NCI-H1417 treated with DMSO at 0.1 percent for 48 hours (cell line): ENCODE measurements at places on chromosomes 3 and 15.

DNA sequence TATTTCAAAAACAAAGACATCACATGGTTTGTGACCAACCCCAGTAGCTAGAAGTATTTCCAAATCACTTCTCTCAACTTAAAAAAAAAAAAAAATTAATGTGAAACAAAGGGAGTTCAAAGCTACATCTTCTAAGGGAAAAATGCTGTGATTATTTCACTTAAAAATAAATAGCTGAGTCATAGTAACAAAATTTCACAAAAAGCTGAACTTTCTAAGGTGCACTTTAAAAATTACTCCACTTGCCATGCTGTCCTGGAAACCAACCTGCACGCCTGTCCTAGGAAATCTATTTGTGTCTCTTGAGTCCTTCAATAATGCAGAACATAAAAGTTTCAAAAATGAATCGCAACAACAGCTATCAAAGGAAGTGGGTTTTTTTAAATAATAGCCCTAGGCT, 1.8 kb downstream of the ACAP2 start:
- no peak for DNase-seq

DNA sequence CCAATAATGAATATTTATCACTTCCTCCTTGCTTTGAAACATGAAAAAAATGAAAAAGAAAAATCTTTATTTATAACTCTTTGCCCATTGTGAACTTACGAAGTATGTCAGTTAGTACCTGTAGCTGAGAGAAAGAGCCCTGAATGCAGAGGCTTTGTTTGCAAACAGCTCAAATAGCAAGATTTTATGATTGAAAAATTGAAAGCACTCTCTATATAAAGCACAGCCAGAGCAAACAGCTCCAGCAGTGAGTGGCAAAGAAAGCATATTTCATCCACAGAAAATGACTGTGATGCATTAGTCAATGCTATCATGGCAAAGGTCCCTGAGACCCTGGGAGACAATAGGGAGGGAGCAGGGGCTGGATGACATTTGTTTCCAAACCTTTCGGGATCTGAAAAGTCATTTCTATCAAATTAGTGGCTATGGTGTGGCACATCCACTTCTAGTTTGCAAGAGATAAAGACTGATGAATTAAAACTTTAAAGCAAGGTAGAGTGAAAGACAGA, 576.1 kb downstream of the OTOL1 start:
- DNase-seq = peak; percentile 8

DNA sequence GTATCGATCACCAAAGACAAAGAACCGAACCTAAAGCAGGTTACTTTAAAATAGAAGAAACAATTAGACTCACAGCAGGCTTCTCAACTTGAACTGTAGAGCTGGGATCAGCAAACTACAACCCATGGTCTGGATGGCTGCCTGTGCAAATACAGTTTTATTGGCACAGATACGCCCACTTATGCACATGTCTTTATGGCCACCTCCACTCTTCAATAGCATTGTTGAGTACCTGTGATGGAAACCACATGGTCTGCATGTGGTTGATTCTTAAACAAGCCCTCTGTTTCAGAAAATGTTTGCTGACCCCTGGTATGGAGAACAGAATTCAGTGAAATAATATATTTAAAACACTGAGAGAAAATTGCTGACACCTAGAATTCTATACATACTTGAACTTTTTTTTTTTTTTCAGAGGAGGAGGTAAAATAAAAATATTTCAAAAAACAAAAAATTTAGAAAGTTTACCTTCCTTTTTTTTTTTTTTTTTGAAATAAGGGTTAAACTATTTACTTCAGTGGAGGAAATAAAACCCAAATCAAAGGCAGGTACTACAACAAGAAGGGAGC, 263.8 kb upstream of the ATP10A start:
- DNase-seq = no peak

GRCh38 chr15:70142322-70143191, 44.8 kb upstream of the TLE3 start:
- no peak for DNase-seq

DNA sequence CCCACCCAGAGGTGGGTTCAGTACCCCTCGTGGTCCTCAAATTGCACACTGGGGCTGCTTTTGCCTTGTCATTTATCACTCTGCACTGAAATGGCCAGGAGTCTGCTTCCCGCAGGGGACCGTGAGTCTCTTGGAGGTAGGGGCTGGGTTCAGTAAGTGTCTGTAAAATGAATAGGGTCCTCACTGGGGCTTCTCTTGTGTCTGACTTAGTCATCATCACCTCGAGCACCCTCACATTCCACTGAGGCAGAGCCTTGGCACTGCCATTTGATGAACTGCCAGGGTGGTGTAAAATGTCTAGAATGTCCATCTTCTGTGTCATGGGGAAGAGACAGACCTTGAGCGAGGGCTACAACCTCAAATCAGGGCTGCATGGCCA, 61.0 kb upstream of the RYK start:
- no peak for DNase-seq
